ENCODE measurements at places on chromosomes 2 and 18.

- no peak for DNase-seq
Measured at GRCh38 chr18:62616331-62616805, 93.5 kb downstream of the ZCCHC2 start.

DNA sequence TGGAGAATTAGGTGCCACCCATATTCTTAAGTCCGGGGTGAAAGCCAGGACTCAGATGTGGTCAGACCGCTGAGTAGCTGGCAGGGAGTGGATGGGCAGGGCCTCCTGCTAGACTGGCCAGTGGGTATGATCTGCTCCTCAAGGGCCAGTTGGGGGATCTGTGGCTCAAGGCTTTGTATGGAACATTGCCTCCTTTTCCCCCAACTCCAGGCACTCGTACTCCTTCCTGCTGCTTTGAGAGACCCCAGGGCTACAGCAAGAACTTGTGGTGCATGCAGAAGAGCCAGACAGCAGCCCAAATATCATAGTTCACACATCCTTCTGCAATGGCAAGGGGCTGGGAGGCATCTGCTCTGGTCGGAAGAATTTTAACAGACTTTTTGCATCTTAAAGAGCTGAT lies 61.7 kb downstream of the PDCL3 start:
- DNase-seq: no peak

- no peak for DNase-seq
Measured at GRCh38 chr2:24363301-24363700, 3.0 kb upstream of the ITSN2 start.

GRCh38 chr2:207015901-207016300 lies 76.6 kb downstream of the CPO start:
- DNase-seq: no peak

- DNase-seq: no peak
Measured at GRCh38 chr2:12363138-12363537, 353.6 kb upstream of the TRIB2 start.

Data from stimulated activated CD4-positive, alpha-beta T cell treated with anti-CD3 and anti-CD28 coated beads, TNF-alpha, amount 100 ng/mL, for 4 hours (primary cell).